ENCODE measurements at places on chromosomes 1 and 21. TPM values are rescaled to one million over a fixed set of nuclear protein-coding genes. Genes with fewer than 3 reads are reported as not detected.

CACHD1 gene
- 4.0 TPM for total RNA-seq

ZBTB37 gene
- total RNA-seq, result 3.8 TPM

VWA5B1 gene
- total RNA-seq, result not detected

NGF gene
- total RNA-seq, result 1.2 TPM

TNFRSF4 gene
- 2.3 TPM for total RNA-seq

OLFM3 gene
- total RNA-seq, result not detected
